ENCODE measurements at places on chromosomes 7 and 10. TPM values are rescaled to one million over a fixed set of nuclear protein-coding genes. Genes with fewer than 3 reads are reported as not detected.

- peaks cover 4% of the 10 kb centered on the region for H3K4me1 ChIP-seq
- no peak overlapping the region for H3K27ac ChIP-seq
- DNase-seq, result no peak
- H3K36me3 ChIP-seq, result peaks cover 16% of the 10 kb centered on the region
- no peaks in the 10 kb centered on the region for H3K27me3 ChIP-seq
- no peak overlapping the region for H3K4me3 ChIP-seq
These were observed 45.8 kb upstream of the RHEB start for GRCh38 chr7:151565541-151565940.

- H3K27ac ChIP-seq, result no peak overlapping the region
- H3K27me3 ChIP-seq, result peaks cover 3% of the 10 kb centered on the region
- DNase-seq, result no peak
- peaks cover 8% of the 10 kb centered on the region for H3K4me1 ChIP-seq
- no peak overlapping the region for H3K4me3 ChIP-seq
These were observed 24.5 kb upstream of the RHEB start for GRCh38 chr7:151544183-151544582.

The MSS51 gene
- 1.4 TPM for total RNA-seq

The EPO gene
- not detected for total RNA-seq

The GALNT11 gene
- total RNA-seq, result 62.1 TPM

Data from chondrocyte (in vitro differentiated cells).